ENCODE measurements at places on chromosomes 11 and 22.

DNA sequence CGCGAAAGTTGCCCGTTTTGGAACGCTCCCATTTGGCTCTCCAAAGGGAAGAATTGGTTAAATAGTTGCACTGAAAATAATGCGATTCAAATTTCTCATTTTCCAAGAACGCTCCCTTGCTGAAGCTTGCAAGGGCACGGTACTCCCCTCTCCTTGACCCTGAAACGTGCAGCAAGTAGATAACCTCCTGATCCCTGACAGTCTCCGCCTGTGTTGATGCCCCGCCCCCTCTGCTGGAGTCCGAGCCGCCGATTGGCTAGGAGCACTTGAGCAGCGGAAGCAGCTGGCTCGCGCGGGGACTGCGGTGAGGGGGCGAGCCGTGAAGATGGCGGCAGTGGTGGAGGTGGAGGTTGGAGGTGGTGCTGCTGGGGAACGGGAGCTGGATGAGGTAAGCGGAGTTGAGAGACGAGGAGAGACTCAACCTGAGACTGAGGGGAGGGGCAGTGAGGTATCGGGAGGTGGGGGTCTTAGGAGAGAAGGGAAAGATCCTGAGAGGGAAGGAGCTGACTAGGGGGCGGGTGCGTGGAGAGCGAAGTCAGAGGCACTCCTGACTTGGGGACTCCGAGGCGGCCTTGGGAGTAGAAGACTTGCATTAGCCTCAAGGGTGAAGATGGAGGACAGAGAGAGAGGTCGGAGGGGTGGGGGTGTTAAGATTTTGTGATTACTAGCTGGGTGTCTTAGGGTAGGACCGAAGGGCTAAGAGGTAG is at the start of gene RNF121:
TSS of gene RNF121 (plus strand) at position 310 of the 707 bp plus-strand sequence. CDS start at position 326, 16 bp downstream.
- peak; percentile 95 for DNase-seq

DNA sequence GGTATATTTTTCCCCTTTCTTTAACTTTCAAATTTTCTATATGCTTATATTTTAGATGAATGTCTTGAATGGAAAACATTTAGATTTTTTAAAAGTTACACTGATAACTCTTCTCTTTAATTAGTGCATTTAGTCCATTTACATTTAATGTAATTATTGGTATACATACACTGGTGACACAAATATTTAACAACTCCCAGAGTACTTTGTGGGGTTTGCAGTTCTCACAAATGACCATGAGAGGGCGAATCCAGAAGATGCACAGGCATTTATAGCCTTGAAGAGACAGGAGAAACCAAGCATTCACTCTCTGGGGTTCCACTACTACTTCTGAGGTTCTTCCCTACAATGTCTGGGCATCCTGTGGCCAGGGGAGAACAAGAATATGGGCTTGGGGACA is 125.1 kb downstream of the TIMP3 start:
- no peak for DNase-seq

- no peak for DNase-seq
These were observed 12.3 kb downstream of the GUCD1 start for GRCh38 chr22:24542641-24543040.

- peak; percentile 15 for DNase-seq
These were observed 137.8 kb downstream of the KIRREL3 start for GRCh38 chr11:126862664-126863243.

- peak; percentile 20 for DNase-seq
These were observed 479 bp downstream of the RSF1 start for GRCh38 chr11:77819921-77820564.

DNA sequence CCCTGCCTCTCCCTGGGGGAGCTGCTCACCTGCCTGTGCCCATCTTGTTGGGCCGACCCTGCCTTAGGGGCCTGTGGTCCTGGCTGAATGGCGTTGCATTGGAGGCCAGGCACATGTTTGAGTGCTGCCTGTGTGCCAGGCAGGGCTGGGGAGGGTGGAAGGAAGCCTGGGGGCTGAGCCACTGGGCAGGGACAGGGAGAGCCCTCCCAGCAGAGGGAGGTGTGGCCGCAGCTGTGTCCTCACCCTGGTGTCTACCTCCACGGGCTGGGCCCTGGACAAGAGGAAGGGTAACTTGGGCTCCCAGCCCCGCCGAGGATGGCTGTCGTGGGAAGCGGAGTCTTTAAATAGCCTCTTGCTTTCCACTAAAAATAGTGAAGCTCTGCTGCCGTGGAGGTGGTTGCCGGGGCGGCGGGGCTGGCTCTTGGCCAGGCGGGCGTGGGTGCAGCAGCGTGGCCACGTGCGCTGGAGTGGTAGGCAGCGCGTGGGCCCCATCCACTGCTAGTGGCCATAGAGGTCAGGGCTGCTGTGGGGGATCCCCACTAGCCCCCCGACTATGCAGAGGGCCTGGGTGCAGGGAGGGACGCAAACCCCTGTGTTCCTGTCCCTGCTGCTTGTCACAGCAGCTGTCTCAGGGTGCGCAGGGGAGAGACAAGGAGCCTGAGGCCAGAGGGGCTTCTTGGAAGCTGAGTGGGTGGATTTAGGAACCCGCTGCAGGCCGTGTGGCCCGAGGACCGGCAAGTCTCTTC is 6.2 kb downstream of the ZDHHC8 start:
- DNase-seq, result no peak

All from NCI-H1436 (cell line).